ENCODE measurements at places on chromosomes 3 and 15.

DNA sequence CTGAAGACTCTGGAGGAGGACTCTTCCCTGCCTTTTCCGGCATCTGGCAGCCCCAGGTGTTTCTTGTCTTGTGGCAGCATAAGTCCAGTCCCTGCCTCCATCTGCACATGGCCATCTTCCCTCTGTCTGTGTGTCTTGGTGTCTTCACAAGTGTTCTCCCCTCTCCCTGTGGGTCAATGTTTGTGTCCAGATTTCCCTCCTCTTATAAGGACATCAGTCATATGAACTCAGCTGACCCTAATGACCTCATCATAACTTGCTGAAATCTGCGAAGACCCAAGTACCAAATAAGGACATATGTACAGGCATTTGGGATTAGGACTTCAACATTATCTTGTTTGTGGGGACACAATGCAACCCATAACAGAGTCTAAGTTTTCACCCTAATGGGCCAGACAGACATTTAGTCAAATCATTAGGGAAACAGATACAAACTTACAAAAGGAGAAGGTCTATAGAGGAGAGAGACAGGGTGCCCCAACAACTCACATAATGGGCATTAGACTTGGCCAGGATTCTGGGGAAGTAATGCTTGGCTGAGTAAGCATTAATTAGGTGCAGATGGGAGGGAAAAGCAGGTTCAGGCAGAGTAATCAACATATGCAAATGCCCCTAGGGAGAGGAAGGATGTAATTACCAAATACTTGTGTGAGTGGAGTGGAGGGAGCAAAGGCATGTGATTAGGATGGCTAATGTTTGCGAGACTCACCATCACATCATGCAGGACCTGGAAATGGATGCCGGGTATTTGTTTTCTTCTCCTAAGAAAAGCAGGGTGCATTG, 372.8 kb upstream of the TBL1XR1 start:
- DNase-seq = no peak

DNA sequence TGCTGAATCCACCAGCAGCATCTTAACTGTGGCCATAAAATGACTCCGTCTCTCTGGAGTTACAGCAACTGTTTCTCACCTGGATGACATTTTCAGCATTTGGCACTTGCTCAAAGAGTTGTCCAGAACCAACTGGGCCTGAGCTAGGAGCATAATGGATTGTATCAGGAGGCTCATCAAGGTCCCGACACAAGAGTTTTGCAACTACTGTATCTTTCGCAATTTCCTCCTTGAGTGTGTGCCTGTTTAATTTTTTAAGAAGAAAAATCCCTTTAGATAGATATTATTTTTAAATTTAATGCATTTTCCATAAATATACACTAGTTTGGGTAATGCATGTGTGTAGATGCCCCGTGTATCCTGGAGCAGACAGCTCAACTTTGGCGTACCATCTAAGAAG, 44.3 kb upstream of the C3orf49 start:
- no peak for DNase-seq

- no peak for DNase-seq
Observed at GRCh38 chr15:63439536-63440264, 58.1 kb upstream of the CA12 start.

DNA sequence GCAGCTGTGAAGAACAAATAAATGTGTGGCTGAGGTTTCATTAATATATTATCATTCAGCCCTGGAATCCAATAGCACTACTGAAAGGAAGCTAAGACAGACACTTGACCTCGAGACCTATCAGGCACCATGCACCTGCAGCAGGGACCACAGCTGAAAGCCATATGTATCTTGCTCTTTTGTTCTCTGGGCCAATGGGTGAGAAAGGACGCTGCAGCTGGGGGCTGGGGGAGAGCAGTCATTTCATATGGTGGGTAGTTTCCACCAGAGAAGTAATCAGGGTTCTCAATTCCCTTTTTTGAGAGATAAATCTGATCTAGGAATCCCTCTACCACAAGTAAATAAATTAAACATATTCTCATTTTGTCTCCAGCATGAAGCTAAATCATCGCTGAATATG, 225.6 kb upstream of the STRIT1 start:
- DNase-seq = no peak

DNA sequence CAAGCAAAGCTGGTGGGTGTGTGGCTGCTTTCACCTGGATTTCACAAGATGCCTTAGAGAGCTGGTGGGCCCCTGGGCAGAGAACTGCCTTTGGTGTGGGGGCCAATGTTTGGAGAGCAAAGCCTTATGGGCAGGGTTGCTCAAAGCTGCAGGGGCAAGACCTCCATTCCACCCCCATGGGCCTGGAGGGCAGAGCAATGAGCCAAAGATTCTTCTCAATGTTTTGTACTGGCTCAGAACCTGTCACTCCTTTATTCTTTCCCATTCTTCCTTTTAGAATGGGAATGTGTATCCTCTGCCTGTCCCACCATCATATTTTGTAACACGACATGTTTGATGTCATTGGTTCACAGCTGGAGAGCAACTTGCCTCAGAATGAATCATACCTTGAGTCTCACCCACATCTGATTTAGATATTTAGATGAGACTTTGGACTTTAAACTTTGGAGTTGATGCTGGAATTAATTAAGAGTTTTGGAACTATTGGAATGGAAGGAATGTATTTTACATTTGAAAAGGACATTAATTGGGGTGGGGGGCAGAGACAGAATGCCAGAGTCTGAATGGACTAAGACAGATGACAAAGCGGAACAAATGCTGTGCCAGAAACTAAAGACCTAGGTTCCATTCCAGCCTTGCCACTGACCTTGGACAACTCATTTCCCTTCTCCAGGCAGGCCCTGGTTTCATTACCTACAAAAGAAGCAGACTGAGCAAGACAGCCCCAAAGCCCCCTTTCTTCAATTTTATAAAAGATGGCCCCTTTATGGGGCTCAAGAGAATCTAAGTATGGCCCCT, 72.9 kb downstream of the DAPK2 start:
- DNase-seq = no peak

DNA sequence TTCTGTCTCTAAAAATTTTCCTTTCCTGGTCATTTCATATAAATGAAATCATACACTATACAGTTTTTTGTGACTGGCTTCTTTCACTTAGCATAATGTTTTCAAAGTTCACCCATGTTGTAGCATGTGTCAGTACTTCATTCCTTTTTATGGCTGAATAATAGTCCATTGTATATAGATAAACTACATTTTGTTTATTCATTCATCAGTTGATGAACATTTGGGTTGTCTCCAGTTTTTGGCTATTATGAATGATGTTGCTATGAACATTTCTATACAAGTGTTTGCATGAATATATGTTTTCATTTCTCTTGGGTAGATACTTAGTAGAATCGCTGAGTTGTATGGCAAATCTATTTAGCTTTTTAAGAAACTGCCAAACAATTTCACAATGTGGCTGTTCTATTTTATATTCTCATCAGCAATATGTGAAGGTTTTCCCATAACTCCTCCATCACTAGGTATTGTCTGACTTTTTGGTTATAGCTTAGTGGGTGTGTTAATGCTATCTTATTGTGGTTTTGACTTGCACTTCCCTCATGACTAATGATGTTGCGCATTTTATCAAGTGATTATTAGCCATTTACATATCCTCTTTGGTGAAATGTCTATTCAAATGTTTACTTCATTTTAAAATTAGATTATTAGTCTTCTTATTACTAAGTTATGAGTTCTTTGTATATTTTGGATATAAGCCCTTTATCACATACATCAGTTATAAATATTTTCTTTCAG, 21.7 kb upstream of the AP4E1 start:
- DNase-seq = no peak

- no peak for DNase-seq
Observed at GRCh38 chr3:5431811-5432378, 244.4 kb downstream of the EDEM1 start.

DNA sequence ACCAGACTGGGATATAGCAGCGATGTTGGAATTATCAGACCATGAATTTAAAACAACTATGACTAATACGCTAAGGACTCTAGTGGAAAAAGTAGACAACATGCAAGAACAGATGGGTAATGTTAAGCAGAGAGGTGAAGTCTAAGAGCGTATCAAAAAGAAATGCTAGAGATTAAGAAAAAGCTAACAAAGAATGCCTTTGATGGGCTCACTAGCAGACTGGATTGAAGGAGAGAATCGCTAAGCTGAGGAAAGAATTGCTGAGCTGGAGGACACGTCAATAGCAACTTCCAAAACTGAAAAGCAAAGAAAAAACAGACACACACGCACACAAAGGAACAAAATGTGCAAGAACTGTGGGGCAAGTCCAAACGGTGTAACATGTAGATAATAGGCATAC, 20.0 kb upstream of the CMTM6 start:
- DNase-seq = no peak

- no peak for DNase-seq
Observed at GRCh38 chr15:36933255-36933990, 166.9 kb downstream of the MEIS2 start.

GRCh38 chr3:178310949-178311348, 225.3 kb upstream of the KCNMB2 start:
- DNase-seq = no peak

GRCh38 chr3:113124256-113124830, 87.0 kb upstream of the BOC start:
- no peak for DNase-seq

- DNase-seq = no peak
Observed at GRCh38 chr3:110248666-110249065, 823.0 kb upstream of the NECTIN3 start.

GRCh38 chr3:36900474-36901443, 44.1 kb downstream of the TRANK1 start:
- DNase-seq = no peak

- DNase-seq = no peak
Observed at GRCh38 chr3:99394831-99395778, 243.3 kb upstream of the COL8A1 start.

DNA sequence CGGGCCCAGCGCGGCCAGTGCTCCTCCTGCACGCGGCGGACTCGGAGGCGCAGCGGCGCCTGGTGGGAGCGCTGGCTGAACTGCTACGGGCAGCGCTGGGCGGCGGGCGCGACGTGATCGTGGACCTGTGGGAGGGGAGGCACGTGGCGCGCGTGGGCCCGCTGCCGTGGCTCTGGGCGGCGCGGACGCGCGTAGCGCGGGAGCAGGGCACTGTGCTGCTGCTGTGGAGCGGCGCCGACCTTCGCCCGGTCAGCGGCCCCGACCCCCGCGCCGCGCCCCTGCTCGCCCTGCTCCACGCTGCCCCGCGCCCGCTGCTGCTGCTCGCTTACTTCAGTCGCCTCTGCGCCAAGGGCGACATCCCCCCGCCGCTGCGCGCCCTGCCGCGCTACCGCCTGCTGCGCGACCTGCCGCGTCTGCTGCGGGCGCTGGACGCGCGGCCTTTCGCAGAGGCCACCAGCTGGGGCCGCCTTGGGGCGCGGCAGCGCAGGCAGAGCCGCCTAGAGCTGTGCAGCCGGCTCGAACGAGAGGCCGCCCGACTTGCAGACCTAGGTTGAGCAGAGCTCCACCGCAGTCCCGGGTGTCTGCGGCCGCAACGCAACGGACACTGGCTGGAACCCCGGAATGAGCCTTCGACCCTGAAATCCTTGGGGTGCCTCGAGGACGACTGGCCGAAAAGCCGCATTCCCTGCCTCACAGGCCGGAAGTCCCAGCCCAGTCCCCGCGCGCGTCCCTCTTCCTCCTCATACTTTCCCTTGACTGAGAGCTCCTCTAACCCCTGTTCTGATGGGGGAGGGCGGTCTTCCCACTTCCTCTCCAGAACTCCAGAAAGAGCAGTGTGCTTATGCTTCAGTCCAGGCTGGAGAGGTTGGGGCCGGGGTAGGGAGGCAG, 1.4 kb upstream of the IL17RC start:
- DNase-seq = peak; percentile 39

DNA sequence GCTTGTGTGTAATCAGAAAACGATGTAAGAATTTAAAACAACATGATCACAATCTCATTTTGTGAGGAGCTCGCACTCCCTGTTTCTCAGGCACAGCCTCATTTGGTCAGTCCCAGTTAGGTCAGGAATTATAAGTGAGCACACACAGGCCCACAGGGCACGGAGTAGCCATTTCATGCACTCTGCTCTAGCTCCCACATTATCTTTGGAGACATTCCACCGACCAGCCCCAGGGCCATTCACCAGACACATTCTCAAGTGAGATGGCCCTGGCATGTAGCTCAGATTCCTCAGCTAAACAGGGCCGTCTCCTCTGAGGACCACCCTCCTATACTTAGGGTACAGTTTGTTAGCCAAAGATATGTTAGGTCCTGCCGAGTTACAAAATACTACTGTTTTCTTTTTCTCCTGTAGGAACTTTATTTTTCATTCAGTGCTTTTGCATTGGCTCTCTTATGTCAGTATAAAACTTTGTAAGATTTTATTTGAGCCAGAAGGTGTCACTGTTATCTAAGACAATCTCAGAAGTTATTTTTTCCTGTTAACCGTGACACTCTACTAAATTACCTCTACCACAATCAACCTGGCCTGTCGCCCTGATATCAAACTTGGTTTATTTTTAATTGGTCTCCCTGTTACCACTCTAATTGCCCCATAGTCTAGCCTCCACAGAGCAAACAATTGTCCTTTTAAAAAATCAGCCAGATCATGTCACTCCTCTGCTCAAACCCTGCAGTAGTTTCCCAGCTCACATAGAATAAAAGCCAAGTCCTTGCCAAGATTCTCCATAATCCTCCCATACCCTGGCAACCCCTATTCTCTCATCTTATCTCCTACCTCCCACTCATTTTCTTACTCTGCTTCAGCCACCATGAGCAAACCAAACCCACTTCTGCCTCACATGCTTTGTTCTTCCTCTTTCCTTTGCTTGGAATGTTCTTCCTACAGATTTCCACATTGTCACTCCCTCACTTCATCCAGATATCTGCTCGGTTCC, 105.7 kb downstream of the PPP2R3A start:
- no peak for DNase-seq

GRCh38 chr3:61897848-61898247, 336.5 kb downstream of the PTPRG start:
- DNase-seq = no peak

- DNase-seq = no peak
Observed at GRCh38 chr15:75449585-75450306, 1.7 kb downstream of the SIN3A start.

DNA sequence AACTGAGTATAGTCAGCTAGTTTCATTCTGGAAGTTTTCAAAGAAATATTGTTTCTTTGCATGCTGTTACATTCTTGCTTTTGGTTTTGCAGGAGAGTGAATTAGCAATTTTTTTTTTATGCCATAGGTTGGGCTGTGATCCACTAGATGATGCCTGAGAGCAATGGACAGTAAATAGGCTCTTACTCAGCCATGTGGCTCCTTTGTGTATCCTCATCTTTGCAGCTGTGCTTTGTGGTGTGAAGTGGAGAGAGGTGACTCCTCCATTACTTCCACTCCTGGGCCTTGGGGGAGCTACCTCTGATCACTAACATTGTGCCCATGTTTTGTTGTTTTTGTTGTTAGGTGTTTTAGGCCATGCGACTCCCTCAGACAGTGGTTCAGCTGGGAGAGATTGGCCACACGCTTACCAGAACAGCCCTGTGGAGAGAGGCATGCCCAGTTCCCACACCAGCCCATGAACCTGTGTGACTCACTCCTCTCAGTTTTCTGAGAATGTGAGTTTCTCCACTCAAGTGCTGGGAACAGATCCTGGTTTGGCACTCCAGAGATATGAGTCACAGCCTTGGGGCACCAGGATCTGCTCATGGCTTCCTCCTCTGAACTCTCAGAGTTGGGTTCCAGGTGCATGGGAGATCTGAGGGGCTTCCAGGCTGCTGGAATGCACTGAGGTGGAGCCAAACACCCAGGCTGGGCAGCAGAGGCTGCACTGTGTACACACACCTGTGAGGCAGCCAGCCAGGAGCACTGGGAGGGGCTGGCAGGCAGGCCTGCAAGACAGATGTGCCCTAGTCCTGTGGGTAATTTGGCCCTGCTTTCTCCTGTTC, 785.3 kb downstream of the ROBO2 start:
- DNase-seq = no peak
